HTR-8/SVneo (cell line): ENCODE measurements at places on chromosomes 7 and 10.

GRCh38 chr7:103574576-103574975, 128.6 kb upstream of the SLC26A5 start:
- no peak for DNase-seq

DNA sequence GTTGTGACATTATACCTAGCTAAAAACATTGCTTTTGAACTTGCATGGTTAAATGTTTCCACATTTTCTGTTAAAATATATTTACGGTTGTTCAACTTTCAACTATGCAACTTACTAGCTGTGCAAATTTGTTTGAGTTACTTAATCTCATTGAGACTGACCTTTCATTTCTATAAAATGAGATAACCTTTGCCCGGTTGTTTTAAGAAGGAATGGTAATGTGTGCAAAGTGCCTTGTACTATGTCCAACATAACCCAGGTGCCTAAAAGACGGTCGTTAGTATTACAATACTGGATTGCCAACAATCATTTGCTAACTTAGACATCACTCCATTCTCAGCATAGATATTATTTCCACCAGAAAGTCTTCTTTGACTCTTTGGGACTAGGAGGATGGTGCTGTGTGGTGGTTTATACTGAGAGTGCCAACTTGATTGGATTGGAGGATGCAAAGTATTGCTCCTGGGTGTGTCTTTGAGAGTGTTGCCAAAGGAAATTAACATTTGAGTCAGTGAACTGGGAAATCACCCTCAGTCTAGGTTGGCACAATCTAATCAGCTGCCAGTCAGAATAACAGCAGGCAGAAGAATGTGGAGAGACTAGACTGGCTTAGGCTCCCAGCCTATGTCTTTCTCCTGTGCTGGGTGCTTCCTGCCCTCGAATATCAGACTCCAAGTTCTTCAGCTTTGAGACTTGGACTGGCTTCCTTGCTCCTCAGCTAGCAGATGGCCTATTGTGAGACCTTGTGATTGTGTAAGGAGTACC, 85.2 kb upstream of the PDSS1 start:
- DNase-seq, result no peak

GRCh38 chr10:133353202-133353959, 4.4 kb downstream of the FUOM start:
- no peak for DNase-seq

GRCh38 chr10:119535305-119535704, 7.2 kb downstream of the RGS10 start:
- no peak for DNase-seq

DNA sequence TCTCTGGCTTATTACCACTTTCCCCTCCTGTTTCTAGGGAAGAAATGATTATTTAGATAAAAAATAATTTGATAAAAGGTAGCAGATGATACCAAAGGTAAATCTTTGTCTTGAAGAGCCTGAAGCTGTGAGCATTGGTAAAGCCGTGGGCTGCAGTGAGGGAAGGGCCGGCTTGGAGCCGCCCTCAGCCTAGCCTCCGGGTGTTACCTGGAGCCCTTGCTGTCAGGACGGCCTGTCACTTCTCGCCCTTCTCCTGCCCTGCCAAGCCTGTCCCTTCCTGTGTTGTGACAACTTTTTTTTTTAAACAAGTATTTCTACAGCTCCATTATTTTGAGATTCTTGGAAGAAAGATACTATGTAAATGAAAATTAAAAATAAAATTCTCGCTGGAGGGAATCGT, 7.0 kb downstream of the CUX1 start:
- no peak for DNase-seq

- no peak for DNase-seq
Measured at GRCh38 chr7:75957021-75957736, 37.2 kb downstream of the TMEM120A start.

DNA sequence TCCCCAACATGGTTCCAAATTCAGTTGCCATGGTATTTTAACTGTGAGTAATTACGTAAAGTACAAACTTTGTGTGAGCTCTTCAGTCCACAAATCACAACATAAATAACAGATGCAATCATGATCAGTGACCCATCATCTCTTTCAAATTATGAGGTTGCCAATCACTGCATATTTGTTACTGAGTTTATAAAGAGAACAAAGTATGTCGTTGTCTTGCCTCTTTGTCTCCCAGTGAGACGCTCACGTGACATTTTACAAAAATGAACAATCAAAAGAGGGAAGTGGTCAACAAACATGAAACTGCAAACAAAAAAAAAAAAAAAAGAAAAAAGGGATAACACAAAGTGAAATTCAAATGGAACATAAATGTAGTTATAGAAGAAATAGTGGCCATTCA, 122.7 kb upstream of the PDSS1 start:
- no peak for DNase-seq

DNA sequence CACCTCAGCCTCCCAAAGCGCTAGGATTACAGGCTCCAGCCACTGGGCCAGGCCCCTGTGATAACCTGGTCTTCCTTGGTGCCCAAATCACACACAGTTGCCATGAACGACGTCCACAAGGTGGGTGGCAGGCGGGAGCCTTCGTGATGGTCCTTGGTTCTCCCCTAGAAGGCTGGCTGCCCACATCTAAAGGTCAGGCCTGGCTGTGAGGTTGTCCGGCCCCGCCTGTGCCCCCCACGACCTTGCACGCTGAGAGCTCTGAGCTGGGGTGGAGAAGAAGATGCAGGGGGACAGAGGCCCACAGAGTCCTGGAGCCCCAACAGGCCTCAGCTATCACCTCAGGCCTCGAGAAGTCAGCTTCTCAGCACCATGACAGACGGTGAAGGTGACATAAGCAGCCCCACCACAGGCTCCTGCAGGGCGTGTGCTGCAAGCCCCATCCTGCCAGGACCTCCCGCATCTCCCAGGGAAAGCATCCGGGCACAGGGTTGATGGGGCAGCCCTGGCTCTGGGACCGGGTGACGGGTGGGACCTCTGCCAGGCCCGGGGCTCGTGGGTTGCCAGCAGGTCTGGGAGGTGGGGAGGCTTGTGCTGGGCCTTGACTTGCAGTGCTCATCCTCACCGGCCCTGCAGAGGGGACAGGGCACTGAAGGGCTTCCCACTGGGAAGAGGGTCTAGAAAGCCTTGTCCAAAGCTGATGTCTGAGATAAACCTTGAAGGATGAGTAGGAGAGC, 217.4 kb downstream of the WDR37 start:
- no peak for DNase-seq

DNA sequence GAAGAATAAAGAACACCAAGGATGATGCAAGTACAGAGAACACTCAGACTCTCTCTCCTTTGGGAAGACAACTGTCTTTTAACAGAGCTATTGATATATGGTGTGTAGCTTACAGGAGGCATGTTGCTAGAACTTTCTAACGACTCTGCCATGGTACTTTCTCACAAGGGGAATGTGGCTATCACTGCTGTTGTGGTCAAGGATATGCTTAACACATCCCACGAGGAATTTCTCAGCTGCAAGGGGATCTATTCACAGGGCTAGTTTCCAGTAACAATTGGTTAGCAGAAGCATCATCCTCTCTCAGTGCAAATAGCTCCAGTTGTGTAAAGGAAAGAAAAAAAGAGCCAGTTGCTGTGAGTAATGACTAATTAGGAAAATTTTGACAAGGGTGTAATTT, 826.0 kb downstream of the SORCS1 start:
- no peak for DNase-seq

GRCh38 chr10:71554671-71555070, 158.0 kb downstream of the CDH23 start:
- DNase-seq, result no peak

- DNase-seq, result no peak
Measured at GRCh38 chr7:3370921-3371320, 69.9 kb downstream of the SDK1 start.

DNA sequence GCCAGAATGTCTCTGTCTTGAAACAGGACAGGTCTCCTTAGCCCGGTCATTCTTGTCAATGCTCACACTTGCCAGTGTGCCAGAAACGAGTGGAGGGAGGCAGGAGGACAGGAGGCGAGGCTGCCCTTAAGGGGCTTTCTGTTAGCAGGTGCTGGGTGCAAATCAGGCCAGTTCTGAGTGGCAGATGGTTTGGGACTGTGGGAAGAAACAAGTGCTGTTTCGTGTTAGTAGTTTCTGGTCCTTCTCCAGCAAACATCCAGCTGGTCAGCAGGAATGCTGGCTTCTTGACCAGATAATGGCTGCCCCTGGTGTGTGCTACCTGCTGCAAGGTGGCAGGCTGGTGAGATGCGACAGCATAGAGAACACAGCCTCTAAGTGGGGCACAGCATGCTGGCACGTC, 8.2 kb upstream of the NDUFB2 start:
- no peak for DNase-seq

GRCh38 chr7:139842401-139843210, 13.5 kb downstream of the TBXAS1 start:
- no peak for DNase-seq

GRCh38 chr7:44750424-44750823, 1.8 kb downstream of the ZMIZ2 start:
- DNase-seq, result no peak

DNA sequence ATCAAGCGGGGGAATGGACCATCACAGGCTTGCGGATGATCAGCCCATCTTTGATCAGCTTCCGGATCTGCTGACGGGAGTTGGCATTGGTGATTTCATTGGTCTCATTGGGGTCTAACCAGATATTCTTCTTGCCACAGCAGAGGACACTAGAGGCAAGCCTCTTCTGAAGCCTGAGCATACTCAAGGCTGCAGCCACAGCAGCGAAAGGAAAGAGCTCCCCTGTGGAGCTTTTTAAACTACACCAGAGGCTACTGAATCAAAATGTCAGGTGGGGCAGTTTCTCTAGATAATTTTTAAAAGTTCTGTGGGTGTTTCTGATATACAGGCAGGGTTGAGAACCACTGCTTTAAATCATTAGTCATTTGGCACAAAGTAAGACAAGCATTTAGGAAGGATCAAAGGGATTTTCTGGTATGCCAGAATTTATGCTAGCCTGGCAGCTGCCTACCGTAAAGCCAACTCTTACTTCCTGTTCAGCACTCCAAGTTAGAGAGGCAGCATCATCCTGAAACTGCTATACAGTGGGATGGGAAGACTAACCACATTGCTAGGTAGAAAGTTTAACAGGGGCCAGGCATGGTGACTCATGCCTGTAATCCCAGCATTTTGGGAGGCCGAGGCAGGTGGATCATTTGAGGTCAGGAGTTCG, 7.0 kb downstream of the NAPEPLD start:
- DNase-seq, result no peak

- no peak for DNase-seq
Measured at GRCh38 chr7:131038153-131038552, 289.5 kb upstream of the MKLN1 start.

DNA sequence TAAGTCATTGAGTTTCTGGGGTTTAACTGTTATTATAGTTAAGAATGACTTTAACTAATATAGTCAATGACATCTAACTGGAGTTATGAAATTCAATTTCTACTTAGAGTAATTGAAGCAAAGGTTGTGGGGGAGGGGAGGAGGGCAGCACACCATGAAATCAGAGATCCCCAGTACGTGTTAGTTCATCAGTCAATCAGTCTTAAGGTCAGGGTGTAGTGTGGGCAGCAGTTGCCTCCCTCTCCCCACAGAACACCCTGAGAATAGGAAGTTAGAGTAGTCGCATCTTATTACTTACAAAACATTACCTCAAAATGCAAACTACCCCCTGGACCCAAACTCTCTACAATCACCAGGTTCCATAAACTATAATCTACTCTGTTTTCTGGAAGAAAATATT, 7.0 kb upstream of the HPS1 start:
- no peak for DNase-seq

DNA sequence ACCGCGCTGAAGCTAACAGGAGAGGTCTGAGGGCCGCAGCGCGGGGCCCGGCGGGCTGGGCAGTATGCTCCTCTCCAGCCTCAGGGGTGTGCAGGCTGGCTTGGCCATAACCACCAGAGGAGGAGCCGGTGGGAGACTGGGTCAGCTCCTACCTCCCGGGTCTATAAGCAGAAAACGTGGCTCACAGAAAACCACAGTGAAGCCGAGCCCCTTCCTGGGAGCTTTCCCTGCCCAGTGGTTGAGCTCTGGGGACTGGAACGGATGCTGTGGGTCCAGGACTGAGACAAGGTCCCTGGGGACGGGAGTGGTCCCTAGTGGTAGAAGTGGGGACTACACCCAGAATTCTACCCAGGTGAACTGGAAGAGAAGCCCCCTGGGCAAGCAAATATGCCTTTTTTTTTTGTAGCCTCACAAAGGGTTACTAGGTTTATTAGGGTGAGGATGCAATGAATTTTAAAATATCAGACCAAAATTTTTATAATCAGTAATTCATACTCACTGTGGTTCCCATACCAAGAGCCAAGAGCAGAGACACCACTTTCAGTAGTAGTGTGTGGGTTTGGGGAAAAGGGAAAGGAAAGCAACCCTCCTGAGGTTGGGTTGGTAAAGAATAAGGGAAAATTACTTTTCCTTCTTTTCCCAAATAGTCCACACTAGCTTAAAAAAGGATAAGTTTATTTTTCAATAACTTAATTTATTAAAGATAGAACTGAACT, 67.9 kb upstream of the PRKCQ start:
- DNase-seq, result peak; percentile 56
